ENCODE measurements at places on chromosomes 7 and 10.

DNA sequence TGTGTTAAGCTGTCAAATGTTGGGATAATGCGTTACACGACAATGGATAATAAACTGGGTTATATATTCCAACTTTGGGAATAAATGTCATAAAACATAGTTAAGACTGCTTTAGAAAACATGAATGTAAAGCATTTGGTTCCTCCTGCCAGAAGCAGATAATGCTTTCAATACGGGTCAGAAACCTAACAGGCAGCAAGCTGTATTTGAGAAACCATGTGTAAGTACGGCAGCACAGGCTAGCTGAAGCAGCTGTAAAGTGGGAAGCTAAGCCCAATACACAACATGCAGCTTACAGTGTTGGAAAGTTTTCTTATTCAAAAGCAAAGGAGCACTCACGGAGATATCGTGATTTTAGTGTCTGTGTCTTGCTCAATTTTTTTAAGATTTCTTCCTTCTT lies 46.5 kb downstream of the MALSU1 start:
- DNase-seq: no peak

DNA sequence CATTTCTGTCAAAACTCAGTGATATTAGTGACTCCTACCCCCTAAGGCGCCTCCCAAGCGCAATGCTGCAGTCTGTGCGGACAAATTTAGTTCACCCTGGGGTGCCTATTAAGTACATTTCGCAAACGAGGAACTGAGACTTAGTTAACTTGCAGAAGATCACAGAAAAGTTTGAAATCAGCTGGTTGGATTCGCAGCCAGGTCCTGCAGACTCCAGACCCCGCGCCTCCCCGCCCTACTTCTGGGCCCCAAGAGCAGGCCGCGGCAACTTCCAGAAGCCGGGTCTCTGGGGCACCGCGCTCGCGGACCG lies 588 bp downstream of the CYREN start:
- DNase-seq: no peak

- no peak for DNase-seq
These were observed 92.5 kb upstream of the LRGUK start for GRCh38 chr7:134034652-134035051.

DNA sequence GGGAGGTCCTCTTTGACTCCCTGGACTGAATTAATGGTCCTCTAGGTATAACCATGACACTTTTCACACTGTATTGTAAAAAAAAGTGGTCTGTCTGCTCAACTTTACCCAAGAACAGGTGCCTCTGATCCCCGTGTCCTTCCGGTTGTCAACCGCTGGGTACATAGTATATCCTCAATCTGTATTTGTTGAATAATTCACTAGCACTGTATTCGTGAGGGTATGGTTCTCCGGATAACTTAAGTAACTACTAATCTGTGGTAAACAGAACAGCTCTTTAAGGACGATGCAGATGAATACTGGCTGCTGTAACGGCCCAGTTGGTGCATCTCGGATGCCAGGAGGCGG lies 472 bp upstream of the ADAM22 start:
- DNase-seq: no peak

- no peak for DNase-seq
These were observed 20.9 kb downstream of the METTL2B start for GRCh38 chr7:128497405-128497804.

GRCh38 chr10:32317795-32318357 lies 29.1 kb downstream of the EPC1 start:
- peak; percentile 41 for DNase-seq

DNA sequence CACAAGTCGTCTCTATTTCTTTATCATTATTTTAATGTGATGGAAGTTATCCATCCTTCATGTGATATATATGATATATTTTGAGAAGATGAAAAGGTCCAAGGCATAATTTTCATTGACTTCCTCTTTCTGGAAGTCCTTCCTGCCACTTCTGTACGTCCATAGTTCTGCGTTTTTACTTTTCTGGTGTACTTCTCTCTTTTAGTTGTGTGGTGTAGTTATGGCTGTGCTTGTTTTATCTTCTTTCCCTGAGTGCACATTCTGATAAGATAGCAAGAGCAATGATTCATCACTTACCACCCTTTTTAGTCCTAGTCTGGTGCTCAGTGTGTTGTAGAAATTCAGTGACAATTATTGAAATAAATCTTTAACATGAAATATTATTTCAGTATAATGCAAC lies 231.3 kb upstream of the FERD3L start:
- no peak for DNase-seq

DNA sequence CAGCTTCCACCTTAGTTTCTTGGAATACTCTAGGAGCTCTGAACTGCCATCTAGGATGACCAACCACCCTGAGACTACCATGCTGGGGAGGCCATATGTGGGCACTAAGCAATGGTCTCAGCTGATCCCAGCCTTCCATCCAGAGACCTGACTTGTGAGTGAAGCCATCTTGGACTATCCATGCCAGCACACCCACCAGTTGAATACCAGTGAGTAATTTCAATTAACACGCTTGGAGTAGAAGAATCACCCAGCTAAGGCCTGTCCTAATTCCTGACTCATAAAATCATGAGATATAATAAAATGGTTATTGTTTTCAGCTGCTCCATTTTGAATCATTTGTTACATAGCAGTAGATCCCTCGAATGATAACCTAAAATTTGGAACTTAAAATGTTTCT lies 5.2 kb upstream of the KIF5B start:
- DNase-seq: no peak

DNA sequence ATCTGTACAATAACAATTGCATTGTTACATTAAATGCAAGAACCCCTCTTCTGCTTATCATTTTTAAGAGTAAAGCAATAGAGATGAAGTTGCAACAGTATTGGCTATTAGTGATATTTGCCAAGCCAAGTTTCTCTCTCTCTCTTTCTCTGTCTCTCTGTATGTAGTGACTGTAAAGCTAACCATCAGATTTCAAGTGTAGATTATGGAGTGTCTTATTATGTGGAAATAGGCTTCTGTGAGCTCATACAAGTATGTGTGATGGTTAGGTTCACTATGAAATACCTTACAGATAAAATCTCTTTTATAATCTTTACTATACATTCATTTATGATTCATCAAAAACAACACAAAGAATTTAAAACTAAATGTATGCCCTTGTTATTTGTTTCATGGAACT lies 28.6 kb upstream of the NRP1 start:
- DNase-seq: no peak

- DNase-seq: no peak
These were observed 368.1 kb downstream of the RPS24 start for GRCh38 chr10:78401624-78402367.

DNA sequence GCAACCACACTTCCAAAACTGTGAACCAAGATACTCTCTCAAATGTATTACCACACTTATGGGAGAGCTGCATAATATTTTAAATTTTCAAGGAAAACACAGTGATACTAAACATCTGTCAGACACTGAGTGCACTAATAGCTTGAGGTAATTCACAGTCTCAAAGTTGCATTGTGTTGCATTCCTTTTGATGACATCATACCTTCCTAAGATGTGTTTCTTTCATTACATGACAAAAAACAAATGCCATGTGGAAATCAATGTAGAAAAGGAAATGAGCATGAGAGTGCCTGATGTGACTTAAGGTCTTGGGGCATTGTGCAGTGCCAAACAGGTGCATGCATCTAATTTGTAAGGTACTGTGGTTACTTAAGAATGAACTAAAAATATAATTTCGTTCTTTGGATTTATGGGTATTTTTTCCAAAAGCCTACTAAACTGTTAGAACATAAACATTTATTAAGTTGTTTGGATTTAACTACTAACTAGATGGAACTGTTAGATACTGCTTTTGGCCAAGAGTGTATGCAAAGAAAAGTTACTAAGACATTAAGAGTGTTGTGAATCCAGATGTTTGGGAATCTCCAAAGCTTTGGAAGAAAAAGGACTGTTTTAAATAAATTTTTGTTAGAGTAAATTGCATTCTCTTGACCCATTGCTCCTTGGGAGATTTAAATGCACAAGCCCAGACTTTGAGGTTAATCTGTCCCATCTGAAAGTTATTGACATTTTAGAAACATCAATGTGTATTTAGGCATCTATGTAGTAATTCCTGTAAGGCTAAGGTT lies 496.2 kb upstream of the SEMA3D start:
- no peak for DNase-seq

All from CD4-positive, alpha-beta T cell treated with Interleukin-12 subunit alpha and Interleukin-12 subunit beta, for 1 hour (primary cell).